ENCODE measurements at places on chromosomes 3 and 15. TPM values are rescaled to one million over a fixed set of nuclear protein-coding genes. Genes with fewer than 3 reads are reported as not detected.

ITIH4 gene
- 2.9 TPM for total RNA-seq

GALNT15 gene
- total RNA-seq, result 0.18 TPM

TMEM108 gene
- total RNA-seq, result 0.49 TPM

ARRDC4 gene
- total RNA-seq, result 35.2 TPM

MOBP gene
- not detected for total RNA-seq

NR1I2 gene
- 0.06 TPM for total RNA-seq

SPATA12 gene
- total RNA-seq, result not detected

GOLGA8F gene
- not detected for total RNA-seq

GABPB1 gene
- total RNA-seq, result 22.3 TPM

FOXL2 gene
- total RNA-seq, result not detected

CCNB2 gene
- total RNA-seq, result 11.2 TPM

ADGRG7 gene
- 46.5 TPM for total RNA-seq

PRSS50 gene
- total RNA-seq, result 4.1 TPM

LRRK1 gene
- 0.39 TPM for total RNA-seq

CATSPER2 gene
- total RNA-seq, result 3.8 TPM

DGKG gene
- total RNA-seq, result 0.15 TPM

TMC3 gene
- 0.21 TPM for total RNA-seq

TMEM45A gene
- 37.6 TPM for total RNA-seq

HYAL1 gene
- total RNA-seq, result 5.0 TPM

CCDC191 gene
- 5.4 TPM for total RNA-seq

DHFR2 gene
- 1.5 TPM for total RNA-seq

IGF1R gene
- total RNA-seq, result 51.6 TPM

FOXB1 gene
- not detected for total RNA-seq

All from cardiac muscle cell (in vitro differentiated cells and primary cell).